ENCODE measurements at places on chromosomes 1 and 21.

GRCh38 chr1:39435597-39435996 is 55.8 kb upstream of the BMP8A start:
- no peak for DNase-seq

DNA sequence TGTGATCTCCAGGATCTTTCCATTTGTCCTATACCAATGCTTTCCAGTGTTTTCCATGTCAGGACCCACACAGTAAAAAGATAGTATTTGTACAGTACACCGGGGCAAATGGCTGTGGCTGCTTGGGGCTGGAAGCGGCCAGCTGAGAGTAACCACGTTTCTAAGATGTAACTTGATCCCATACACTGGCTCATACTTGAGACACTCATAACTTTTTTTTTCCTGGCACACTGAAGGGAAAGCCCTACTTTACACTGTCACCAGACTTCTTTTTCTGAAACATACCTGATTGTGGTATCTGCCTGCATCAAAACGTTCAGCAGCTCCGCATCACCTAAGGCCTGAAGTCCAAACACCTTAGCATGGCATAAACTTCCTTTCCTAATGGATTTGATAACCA is 21.6 kb downstream of the VPS13D start:
- no peak for DNase-seq

DNA sequence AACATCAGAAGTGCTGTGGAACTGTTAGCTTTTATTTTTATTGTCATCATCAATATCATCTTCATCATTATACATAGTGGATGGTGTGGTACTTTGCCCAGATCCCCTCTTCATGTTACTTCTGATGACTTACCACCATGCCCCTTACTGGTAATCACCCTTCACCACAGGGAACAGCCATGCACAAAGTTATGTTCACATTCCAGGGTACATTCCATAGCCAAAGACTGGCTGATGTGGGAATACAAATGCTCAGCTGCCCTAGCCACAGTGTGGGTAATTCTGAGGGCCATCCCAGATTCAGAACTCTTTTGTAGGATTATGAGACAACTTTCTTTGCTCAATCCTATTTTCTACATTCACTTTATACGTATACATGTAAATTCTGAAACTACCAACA is 691.3 kb upstream of the CXADR start:
- no peak for DNase-seq

- DNase-seq, result no peak
Measured at GRCh38 chr1:20234788-20235535, 48.6 kb upstream of the PLA2G2C start.

- DNase-seq, result no peak
Measured at GRCh38 chr1:162732566-162733335, 57.8 kb upstream of the HSD17B7 start.

DNA sequence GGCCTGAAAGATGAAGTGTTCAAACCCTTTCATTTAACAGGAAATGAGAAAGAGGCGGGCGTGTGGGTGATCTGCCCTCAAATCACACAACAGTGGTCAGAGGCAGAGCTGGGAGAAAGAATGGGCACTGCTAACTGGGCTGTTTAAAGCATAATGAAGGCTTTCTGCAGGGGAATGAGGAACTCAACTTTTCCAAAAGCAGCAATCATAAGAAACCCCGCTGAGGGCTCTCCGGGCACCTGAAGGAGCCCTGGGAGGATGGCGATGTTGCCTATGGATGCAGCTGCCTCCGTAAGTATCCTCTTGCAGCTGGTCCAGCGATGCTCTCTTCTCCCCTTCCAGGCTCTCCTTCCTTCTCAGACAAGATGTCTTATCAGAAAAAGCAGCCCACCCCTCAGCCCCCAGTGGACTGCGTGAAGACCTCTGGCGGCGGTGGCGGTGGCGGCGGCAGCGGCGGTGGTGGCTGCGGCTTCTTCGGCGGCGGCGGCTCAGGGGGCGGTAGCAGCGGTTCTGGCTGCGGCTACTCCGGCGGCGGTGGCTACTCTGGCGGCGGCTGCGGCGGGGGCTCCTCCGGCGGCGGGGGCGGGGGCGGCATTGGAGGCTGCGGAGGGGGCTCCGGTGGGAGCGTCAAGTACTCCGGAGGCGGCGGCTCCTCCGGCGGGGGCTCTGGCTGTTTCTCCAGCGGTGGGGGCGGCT is 1.2 kb downstream of the LORICRIN start:
- DNase-seq, result no peak

GRCh38 chr1:24619376-24619775 is 23.7 kb upstream of the SRRM1 start:
- no peak for DNase-seq

DNA sequence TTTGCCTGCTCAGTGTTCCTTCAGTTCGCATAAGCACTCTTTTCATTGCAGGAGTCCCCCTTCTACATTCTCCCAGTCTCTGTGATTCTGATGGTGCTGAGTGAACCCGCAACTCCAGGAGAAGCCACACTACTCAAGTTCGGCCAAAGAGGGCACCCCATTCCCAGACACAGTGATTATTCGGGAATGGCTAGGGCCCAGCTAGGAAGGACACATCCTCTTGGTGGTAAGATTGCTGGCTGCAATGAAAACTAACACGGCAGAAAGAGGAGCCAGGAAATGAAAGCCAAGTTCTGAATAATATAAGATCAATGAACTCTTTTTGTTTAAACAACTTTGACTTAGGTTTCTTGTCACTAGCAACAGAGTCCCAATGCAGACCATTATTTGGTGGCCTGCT is 14.9 kb downstream of the CREG1 start:
- no peak for DNase-seq

GRCh38 chr1:163131981-163132380 is 62.8 kb downstream of the RGS4 start:
- DNase-seq, result peak; percentile 32

- DNase-seq, result no peak
Measured at GRCh38 chr1:111202366-111202706, 1.9 kb upstream of the DENND2D start.

- DNase-seq, result peak; percentile 44
Measured at GRCh38 chr1:65425697-65426096, 5.2 kb downstream of the LEPR start.

GRCh38 chr1:229694053-229694693 is 68.1 kb downstream of the URB2 start:
- DNase-seq, result no peak

DNA sequence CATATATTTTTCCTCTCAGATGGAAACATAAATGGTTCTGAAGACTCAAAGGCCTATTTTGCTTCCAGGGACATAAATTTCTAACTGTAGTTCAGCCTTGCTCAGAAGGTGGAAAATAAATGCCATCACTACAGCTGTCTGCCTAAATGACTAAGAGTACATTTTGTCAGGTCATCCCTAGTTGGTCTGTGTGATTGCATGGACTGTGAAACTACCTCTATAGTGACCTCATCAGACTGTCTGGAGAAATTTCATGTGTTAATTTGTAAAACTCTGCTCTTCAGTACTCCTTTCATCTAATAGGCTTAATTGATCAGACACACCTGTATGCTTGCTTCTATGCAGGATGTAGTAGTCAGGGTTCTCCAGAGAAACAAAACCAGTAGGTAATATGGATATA is 886.9 kb downstream of the AMY1C start:
- DNase-seq, result no peak

DNA sequence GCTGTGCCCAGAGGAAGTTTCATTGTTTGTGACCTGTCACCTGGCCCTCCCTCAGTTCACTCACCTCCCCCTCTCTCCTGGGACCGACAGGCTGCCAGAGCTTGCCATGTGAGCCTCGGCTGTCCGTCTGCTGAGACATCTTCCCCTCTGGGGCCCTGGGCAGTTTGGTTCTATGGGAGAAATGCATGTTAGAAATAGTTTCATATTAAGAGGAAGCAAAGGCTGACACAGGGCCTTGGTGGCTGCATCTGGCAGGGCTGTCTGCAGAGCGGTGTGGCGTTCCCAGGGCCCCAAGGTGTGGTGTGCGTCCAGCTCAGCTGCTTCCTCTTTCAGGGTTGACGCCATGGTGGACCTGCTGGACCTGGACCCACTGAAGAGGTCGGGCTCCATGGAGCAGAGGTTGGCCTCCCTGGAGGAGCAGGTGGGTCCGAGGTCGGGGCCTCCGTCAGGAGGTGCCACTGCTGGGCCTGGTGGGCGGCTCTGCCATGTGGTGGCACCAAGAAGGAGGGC is 31.9 kb upstream of the LRRC3 start:
- DNase-seq, result peak; percentile 2

DNA sequence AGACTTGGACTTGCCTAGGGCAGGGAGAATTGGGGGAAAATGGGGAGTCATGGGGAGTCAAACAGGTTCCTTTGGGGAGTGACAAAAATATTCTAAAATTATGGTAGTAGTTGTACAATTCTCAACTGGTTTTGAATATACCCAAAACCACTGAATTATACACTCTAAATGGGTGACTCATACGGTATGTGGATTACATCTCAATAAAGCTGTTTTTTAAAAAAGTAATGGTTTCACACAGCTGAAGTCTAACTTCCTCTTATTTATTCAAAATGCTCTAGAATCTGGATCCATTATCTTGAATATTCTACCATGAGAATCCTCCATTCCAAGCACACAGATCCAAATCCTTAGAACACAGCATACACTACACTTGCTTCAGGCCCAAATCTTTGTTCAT is 11.1 kb downstream of the EIF4G3 start:
- no peak for DNase-seq

- DNase-seq, result no peak
Measured at GRCh38 chr1:114024049-114024448, 44.8 kb downstream of the OLFML3 start.

DNA sequence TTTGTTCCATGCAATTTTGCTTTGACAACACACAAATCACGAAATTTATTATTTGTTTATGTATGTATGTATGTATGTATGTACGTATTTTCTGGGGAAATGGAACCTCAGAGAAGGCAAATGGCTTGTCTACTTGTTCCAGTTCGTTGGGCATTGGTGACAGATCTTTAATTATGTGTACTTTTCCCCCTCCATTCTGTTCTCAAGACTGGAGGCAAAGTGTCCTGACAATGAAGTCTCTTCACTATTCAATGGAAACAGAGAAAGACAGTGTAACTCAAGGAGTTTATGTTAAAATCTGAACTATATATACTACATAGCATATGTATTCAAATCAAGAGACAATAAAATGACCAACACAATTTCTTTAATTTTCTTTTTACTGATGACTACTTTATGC is 245.7 kb upstream of the PTBP2 start:
- no peak for DNase-seq

DNA sequence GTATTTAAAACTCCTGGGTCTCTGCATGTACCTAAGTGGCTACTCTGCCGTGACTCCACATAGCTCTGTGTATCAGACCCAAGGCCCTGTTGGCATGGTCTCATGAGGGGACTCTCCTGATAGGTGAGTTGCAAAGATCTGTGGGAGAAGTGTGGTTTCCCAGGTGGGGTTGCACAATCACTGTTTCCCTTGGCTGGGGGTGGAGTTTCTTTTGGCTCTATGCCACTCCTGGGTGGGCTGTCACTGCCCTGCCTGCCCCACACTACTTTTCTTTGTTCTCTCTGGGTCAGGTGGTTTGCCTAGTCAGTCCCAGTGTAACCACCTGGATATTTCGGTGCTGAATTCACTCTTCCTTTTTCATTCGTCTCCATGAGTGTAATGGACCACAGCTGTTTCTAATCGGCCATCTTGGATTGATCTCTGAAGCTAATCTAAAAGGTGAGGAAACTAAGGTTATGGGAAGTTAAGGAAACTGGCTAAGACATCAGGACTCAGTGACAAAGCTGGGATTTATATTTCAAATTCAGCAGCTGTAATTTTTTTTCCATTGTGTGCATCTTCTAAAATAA is 97.1 kb upstream of the CACYBP start:
- no peak for DNase-seq

DNA sequence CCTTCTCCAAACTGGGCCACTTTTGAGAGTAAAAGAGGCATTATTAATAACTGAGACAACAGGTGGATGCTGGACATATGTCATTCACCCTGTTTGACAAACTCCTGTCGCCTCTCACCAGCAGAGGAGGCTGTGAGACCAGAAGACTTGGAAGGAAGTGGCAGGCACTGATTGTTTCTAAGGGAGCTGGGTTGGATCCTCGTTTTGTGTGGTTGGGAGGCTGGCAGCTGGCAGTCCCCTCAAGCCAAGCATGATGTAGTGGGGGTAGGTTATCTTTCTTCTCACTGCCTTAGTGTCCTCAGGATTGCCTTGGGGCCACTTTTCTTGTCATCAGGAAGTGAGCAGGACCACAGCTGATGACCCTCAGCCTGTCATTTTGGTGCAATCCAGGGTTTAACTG is 86.5 kb upstream of the KCNJ15 start:
- no peak for DNase-seq

DNA sequence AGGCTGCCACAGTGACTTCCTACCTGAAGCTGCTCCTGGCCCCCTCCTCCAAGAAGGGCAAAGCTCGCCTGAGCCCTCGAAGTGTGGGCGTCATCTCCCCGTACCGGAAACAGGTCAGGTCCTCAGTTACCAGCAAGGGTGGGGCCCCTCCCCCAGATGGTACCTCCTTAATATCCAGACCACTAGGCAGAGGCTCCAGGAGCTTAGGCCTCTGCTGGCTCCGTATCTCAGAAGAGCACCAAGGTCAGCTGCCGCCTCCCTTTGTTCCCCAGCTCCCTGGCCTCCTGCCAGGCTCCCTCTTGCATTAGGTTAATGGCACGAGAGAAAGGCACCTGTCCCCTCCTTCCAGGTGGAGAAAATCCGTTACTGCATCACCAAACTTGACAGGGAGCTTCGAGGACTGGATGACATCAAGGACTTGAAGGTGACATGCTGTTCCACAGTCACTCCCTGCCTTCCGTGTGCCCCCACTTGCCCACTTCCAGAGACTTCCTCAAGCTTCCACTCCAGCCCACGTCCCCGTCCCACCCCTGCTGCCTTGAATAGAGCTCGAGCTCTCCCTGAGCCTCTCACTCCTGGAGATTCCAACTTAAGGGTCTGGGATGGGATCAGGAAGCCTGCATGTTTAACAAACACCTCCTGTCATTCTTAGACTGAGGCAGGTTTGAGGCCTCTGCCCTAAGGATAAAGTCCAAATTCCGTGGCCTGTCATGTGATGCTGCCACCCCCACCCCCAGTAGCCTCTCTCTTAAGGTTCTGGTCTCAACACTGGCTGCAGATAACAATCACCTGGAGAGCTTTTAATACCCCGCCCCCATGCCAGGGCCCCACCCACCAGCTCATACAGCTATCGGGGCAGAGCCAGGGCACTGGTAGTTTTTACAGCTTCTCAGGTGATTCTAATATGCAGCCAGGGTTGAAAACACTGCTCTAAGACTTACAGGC is 8.3 kb downstream of the RHOC start:
- no peak for DNase-seq

GRCh38 chr1:82991569-82991968 is 1007.4 kb downstream of the TTLL7 start:
- DNase-seq, result no peak

GRCh38 chr21:26776310-26777021 is 68.7 kb downstream of the ADAMTS1 start:
- no peak for DNase-seq

GRCh38 chr1:109818271-109818987 is 54.7 kb upstream of the EPS8L3 start:
- no peak for DNase-seq

DNA sequence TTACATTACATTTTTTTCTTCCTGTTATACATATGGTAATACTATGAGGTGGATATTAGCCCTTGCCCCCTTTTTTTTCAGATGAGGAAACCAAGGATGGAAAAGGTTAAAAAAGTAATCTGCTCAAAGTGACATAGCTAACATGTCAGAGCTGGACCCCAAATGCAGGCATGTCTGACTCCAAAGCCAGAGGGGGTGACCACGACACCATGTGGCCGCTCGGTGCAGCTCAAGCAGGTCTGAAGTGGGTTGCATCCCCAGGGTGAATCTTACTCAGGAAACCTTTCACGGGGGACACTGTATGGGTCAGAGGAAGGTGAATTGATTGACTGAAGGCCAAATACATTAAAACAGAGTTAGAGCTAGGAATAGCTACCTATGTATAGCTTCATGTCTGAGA is 34.8 kb downstream of the CD34 start:
- DNase-seq, result no peak

GRCh38 chr1:186236921-186237320 is 138.1 kb downstream of the TPR start:
- no peak for DNase-seq

Data from HAP-1 (cell line).